ENCODE measurements at places on chromosomes 11 and 22.

GRCh38 chr11:16741473-16741872 is 3.0 kb downstream of the C11orf58 start:
- peaks cover 48% of the 10 kb centered on the region for H3K36me3 ChIP-seq
- peaks cover 49% of the 10 kb centered on the region for H3K4me1 ChIP-seq
- H3K4me3 ChIP-seq = no peak overlapping the region
- H3K27ac ChIP-seq = peak overlapping the region; percentile 77

DNA sequence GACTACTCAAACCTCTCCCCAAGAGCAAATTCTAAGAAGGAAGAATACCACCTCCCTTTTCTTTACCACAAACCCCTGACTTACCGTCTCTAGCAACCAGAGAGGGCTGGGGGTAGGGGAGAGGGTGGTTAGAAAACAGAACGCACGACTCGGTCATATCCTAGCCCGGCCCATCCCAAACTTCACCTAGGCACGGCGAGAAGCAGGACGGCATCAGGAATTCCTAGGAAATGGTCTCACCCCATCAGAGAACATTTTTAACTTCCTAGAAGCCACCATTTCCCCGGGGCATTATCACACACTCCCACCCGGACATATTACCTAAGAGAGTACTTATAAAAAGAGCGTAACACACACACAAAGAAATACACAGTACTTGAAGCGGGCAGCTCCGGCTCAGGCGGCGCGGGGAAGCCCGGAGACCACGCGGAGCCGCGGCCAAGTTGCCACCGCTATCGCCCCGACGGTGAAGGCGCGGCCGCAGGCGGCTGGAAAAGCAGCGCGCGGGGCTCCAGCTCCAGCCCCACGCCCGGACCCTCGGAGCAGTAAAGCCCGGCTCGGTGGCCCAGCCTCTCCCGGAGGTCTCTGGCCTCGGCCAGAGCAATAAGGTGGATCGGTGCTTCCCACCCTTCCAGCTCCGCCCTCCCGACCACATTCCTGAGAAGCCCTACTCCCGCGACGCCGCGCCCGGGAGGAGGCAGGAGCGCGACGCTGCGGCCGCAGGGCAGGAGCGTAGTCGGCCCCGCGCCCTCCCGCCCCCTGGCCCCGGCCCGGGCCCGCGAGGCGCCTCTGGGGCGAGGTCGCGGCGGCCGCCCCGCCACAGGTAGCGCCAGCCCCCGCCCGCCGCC is 878 bp downstream of the RRAS2 start:
- H3K27me3 ChIP-seq = peaks cover 4% of the 10 kb centered on the region
- H3K4me1 ChIP-seq = peaks cover 36% of the 10 kb centered on the region
- H3K4me3 ChIP-seq = peak overlapping the region; percentile 89
- peak overlapping the region; percentile 88 for H3K27ac ChIP-seq

GRCh38 chr11:1077417-1078119 is 2.9 kb downstream of the MUC2 start:
- DNase-seq = no peak
- H3K27me3 ChIP-seq = no peaks in the 10 kb centered on the region
- no peak overlapping the region for H3K27ac ChIP-seq

- peaks cover 6% of the 10 kb centered on the region for H3K4me1 ChIP-seq
- H3K36me3 ChIP-seq = no peaks in the 10 kb centered on the region
- H3K27ac ChIP-seq = no peak overlapping the region
- H3K27me3 ChIP-seq = no peaks in the 10 kb centered on the region
Measured at GRCh38 chr11:47123094-47123493, 53.6 kb downstream of the ARFGAP2 start.

GRCh38 chr11:59186130-59186594 is 14.2 kb downstream of the DTX4 start:
- no peaks in the 10 kb centered on the region for H3K36me3 ChIP-seq
- H3K27ac ChIP-seq = no peak overlapping the region
- peak; percentile 68 for DNase-seq
- H3K27me3 ChIP-seq = no peaks in the 10 kb centered on the region

GRCh38 chr11:116931206-116931953 is 94.0 kb upstream of the APOA1 start:
- peaks cover 38% of the 10 kb centered on the region for H3K36me3 ChIP-seq
- H3K4me1 ChIP-seq = peaks cover 71% of the 10 kb centered on the region
- peak overlapping the region; percentile 73 for H3K4me3 ChIP-seq
- no peak for DNase-seq

DNA sequence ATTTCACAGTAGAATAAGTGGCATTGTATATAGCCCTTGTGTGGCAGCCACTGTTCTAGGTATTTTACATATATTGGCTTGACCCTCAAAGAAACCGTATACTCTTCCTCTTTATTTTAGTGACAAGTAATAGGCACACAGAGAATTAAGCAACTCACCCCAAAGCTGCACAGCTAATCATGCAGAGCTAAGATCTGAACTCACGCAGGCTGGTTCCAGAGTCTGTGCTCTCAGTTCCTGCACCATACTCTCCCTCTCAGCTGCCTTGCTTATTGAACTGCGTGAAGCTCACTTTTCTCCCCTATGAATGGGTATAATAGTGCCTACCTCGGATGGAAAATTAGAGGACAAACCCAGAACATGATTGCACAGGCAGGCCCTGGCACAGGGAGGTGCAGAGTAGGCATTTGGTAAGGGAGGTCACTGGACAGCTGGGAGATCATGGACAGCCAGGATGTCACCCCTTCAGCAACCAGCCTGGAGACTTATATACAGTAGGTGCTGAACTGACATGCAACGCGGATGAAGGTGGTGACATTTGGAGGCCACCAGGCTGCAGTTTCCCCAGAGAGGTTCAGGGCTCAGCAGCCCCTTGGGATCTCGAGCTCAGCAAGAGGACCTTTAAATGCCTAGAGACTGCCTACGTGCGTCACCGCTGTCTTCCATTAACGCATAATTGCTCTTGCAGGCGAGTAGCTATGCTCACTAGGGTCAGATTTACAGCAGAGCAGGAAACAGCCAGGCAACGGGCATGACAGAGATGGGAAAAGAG is 78.4 kb upstream of the TP53I11 start:
- no peak for DNase-seq
- no peak overlapping the region for H3K27ac ChIP-seq
- H3K4me3 ChIP-seq = no peak overlapping the region
- H3K36me3 ChIP-seq = no peaks in the 10 kb centered on the region
- no peaks in the 10 kb centered on the region for H3K27me3 ChIP-seq

DNA sequence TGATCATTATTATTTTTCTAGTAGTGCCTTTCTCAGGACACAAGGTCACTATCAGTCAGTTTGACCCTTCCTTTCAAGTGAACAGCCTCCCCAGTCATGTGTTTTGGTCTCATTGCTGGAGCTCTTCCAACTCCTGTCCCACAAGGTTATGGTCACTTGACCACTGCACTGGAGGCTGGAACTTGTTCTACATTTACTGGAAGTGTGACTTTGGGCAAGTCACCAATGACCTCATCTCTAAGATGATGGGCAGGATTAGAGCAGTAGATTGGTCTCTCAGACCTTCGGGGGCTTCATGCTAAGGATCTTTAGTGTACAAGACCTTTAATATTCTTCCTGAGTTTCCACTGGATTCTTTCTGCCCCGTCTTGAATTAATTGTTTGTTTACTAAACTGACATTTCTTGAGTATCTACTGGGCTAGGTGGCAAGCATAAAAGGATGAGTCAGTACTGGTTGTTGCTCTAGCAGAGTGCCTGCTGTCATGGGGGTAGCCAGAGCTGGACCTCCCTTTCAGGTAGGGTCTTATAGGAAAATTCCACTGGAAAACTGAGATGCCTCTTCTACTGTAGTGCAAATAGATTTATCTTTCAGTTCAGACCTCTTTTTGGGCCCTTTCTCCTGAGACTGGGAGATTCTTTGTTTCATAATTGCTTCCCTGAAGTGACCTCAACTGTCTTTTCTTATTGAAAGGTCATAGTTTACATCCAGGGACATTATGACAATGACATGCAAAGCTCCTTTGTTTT is 106.8 kb downstream of the GRAMD1B start:
- H3K4me1 ChIP-seq = peaks cover 11% of the 10 kb centered on the region
- no peak for DNase-seq
- H3K27ac ChIP-seq = no peak overlapping the region
- no peaks in the 10 kb centered on the region for H3K27me3 ChIP-seq
- no peak overlapping the region for H3K4me3 ChIP-seq

DNA sequence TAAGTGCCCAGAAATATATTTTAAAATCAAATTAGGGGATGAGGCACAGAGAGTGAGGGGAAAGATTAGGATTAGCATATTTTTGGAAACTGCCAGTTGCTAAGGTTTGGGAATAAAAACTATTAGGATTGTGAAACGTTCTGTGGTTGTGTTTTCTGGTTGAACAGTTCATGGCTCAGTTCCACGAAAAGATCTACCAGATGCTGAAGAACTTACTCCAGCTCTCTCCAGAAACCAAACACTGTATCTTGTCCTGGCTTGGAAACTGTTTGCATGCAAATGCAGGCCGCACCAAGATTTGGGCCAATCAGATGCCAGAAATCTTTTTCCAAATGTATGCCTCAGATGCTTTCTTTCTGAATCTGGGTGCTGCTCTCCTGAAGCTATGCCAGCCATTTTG is 15.3 kb downstream of the UBE4A start:
- peaks cover 100% of the 10 kb centered on the region for H3K36me3 ChIP-seq
- no peak overlapping the region for H3K4me3 ChIP-seq
- H3K4me1 ChIP-seq = peaks cover 7% of the 10 kb centered on the region
- H3K27ac ChIP-seq = peak overlapping the region; percentile 69
- DNase-seq = no peak
- H3K27me3 ChIP-seq = no peaks in the 10 kb centered on the region
